ENCODE measurements at places on chromosomes 3 and 15.

- no peak for DNase-seq
Measured at GRCh38 chr15:84685304-84685703, 27.3 kb upstream of the NMB start.

DNA sequence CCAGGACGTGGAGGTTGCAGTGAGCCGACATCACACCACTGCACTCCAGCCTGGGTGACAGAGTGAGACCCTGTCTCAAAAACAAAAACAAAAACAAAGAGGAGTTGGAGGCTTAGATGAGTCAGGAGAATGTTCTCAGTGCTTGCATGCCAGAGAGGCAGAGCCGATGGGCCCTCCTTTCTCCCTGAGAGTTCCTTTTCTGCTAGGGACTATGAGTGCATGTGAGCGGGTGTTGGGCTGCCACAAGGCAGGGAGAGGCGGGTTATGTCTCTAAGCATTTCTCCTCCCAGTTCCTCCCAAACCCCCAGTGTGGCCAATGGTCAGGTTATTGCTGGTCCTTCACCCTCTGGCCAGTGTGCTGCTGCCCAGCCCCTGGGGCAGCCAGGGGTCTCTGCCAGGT is 45.1 kb downstream of the RTP1 start:
- no peak for DNase-seq

GRCh38 chr3:145118303-145118702 is 1042.7 kb downstream of the PLOD2 start:
- DNase-seq: no peak

GRCh38 chr15:75695220-75695619 is 17.4 kb downstream of the CSPG4 start:
- no peak for DNase-seq

- no peak for DNase-seq
Measured at GRCh38 chr3:140375002-140375401, 302.9 kb upstream of the TRIM42 start.

DNA sequence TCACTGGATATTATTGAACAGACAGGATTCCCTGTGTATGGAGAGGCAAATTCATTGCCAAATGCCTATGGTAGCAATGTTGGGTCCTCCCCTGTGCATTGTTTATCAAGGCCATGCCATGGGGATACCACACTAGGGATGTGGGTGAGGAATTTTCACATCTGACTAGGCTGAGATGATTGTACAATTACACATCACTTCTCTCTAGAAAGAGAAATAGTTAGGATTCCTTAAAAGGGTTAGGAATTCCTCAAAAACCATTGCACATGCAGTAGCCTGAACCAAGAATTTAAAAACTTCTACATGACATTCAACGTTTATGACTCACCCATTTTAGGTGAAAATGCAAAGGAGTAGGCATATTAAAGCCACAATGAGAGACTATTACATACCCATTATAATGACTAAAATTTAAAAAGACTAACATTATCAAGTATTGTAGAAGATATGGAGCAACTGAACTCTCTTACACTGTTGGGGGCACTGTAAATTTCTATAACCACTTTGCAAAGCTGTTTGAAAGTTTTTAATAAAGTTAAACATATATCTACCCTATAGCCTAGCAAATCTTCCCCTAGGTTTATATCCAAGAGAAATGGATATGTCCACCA is 175.9 kb downstream of the THRB start:
- no peak for DNase-seq

- no peak for DNase-seq
Measured at GRCh38 chr3:125440970-125441369, 65.8 kb upstream of the ZNF148 start.

DNA sequence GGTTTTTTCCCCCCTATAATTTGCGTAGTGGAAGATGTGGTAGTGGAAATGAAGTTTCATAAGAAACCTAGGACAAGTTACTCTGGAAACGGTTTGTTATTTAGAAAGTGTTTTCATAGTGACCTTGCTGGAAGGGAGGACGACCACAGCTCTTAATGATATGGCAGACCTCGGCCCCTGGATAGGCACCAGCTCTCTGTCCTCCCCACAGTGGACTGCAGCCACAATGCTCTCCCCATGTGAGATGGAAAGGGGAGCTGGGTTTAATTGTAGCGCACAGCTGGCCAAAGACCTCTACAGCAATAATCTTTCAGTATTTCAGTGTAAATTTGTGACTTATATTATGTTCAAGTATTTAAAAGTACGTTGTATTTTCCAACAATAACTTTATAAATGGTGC is 151.2 kb downstream of the PLCL2 start:
- DNase-seq: no peak

- no peak for DNase-seq
Measured at GRCh38 chr3:128421966-128422365, 44.7 kb downstream of the DNAJB8 start.

GRCh38 chr3:151443583-151443982 is 17.3 kb downstream of the IGSF10 start:
- DNase-seq: peak; percentile 32

DNA sequence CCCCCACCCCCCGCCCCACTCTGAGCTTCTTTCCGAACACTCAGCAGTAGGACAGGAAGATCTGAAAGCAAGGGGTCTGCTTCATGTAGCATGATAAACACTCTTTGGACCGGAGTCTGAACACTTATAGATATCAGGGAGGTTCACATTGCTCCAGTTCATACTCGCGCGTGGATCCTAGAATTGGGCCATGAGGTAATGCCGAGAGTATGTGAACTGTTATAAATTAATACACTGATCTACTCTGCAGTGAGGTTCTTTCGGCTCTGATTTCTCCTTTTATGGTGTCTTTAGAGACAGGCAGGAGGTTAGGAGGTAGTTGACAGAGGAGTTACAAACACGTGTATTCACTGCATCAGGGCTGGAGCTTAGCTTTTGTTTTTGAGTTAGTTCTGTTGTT is 223.0 kb downstream of the THSD4 start:
- DNase-seq: no peak

DNA sequence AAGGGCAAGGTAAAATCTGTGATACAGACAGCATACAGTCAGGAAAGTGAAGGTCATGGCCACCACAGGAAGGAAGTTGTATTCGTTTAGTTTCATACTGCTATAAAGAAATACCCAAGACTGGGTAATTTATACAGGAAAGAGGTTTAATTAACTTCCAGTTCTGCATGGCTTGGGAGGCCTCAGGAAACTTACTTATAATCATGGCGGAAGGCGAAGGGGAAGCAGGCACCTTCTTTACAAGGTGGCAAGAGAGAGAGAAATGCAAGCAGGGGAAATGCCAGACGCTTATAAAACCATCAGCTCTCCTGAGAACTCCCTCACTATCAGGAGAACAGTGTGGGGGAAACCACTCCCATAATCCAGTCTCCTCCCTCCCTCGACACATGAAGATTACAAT is 353.7 kb upstream of the SEMA6D start:
- DNase-seq: no peak

All from eye (tissue), 1 donor.